ENCODE measurements at places on chromosomes 12 and 14.

DNA sequence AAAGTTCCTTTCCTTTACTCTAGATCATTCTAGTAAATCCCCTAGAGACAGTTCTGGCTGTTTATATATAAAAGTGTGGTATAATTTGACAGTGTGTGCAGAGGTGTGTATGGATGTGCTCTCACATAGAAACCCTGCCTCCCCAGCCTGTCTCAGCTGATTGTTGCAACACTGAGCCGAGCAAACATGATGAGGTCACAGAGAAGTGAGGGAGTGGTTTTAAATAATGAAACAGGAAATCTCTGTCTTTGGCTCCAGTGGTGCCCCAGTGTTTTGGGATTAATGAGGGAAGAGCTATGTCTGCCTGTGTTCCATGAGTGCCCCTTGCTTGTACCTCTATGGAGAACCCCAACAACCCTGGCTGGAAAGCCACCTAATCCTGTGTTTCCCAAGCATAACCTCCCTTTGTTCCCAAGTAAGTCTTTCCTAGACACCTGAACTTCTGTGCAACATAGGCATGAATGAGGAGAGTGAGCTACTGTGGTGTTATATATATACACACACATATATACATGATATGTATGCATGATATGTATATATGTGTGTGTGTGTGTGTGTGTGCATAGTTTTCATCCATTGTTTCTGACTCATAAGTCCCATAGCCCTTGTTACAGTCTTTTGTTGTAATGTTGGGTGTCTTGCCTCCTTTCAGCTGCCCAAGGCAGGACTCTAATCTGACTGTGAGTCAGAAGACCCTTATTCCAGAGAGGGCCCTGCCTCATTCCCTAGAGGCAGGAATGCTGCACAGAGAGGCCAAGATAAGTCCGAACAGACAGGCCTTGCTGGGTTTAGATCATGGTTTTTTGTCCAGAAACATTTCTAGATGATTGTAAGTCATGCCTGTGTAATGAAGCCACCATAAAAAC is 18.0 kb downstream of the TRAF3 start:
- DNase-seq, result peak; percentile 77

- DNase-seq, result no peak
Observed at GRCh38 chr12:62917926-62918325, 17.0 kb downstream of the PPM1H start.

DNA sequence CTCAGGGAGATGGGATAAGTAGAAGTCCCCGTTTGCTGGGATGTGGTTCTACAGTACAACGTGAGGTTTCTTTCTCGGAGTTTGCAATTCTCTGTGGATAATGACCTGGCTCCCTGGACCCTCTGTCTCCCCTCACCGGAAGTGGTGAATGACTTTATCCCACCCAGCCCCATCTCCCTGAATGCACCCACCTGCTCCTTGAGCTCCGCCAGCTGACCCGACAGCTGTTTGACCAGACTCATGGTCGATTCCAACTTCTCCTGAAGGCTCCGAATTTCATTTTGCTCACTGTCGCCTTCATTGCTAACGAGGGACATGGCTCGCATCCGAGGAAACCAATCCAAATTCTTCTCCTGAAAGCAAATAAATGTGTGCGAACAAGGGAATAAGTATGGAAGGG is 144.6 kb downstream of the SSPN start:
- no peak for DNase-seq

DNA sequence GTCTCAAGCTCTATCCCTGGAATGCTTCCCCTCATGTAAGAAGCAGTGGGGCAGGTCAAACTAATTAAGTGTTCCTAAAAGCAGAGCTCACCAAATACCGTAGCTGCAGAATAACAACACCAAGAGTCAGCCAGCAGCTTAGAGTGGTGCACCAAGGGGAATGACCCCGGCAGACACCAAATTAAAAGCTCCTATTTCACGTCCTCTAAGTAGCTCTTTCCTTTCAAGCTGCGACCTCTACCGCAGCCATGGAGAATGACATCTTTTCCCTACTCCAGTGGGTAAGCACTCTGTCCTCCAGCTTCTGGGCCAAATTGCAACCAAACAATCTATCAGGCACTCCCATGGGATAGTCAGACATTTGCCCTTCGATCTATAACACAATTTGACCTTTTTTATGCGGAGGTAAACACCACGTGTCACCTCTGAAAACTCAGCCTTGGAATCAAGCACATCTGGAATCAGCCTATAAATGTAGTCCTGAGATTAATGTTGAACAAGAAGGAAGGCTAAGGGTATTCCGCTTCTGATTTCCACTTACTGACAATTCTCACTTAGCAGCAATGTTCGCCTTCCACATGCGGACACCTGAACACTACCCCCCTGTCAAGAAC is 67.6 kb upstream of the CDKN3 start:
- DNase-seq, result peak; percentile 48

DNA sequence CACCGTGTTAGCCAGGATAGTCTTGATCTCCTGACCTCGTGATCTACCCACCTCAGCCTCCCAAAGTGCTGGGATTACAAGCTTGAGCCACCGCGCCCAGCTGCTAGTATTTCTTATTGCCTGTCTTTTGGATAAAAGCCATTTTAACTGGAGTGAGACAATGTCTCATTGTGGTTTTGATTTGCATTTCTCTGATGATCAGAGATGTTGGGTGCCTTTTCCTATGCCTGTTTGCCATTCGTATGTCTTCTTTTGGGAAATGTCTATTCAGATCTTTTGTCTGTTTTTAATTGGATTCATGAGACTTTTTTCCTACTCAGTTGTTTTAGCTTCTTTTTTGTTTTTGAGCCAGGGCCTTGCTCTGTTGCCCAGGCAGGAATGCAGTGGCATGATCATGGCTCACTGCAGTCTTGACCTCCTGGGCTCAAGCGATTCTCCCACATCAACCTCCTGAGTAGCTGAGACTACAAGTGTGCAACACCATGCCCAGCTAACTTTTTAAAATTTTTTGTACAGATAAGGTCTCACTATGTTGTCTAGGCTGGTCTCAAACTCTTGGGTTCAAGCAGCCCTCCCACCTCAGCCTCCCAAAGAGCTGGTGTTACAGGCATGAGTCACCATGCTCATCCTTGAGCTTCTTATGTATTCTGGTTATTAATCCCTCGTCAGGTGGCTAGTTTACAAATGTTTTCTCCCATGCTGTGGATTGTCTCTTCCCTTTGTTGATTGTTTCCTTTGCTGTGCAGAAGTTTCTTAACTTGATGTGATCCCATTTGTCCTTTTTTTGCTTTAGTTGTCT is 65.9 kb downstream of the ACACB start:
- DNase-seq, result no peak

DNA sequence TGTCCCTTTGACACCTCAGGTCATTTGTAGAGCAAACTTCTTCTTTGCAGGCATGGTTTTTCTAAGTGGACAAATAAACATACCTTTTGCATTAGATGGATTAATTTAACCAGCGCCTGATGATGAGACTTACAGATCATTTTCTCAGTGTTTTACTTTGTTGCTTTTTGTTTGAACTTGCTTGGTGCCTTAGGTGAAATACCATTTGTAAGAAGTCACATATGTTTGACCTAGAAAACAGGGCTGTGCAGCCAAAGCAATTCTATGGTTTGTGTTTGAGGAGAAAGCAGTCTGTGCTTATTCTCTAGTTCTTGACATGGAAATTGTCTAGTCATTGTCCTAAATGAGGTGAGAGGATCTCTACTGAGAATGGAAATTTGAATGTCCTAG is 111.1 kb downstream of the DIP2B start:
- DNase-seq, result no peak

Measured in NB4 (cell line).